Anterior cingulate cortex (tissue), 58 donors: ENCODE measurements at places on chromosomes 6 and 20.

DNA sequence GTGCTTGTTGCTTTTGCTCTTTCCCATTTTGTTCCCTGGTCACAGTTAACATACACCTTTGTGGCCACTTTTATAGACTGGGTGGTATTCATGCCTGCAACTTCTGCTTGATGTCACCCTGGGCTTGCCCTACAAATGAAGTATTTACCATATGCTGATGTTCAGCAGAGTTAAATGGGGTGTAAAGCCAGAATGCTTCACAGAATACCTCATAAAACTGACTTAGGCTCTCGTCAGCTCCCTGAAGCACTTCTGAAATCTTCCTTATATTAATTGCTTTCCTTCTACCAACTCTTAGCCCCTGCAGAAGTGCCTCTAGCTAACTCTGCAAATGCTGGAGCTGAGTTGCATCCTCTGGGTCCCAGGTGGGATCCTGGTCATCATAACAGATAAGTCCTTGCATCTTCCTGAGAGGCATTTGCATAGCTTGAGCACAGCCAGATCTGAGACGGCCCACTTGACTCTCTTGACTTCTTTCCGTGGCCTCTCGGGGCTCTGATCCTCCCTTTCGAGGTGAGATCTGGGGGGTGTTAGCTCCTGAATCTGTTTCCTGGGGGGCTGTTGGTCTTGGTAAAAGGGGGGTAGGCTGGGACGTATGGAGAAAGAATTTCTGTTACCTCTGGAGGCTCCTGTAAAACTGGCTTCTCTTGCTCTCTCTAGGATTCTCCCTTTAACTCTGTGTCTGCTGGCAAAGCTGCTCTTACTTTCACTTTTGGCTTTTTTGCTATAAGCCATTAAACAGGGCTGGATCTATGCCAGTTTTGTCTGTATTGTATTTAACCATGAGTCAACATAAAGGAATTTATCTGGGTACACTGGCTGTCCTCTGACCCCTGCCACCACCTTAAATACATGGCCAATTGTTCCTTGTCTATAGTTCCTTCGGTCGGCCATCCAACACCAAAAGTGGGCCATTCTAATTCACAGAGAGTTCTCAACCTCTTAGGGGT lies 223.0 kb upstream of the SYNCRIP start:
- no peak for DNase-seq

GRCh38 chr6:423055-423798 lies 31.7 kb downstream of the IRF4 start:
- DNase-seq = no peak

- DNase-seq = no peak
These were observed 48.9 kb downstream of the TMEM244 start for GRCh38 chr6:129812145-129812777.

GRCh38 chr6:166417285-166417691 lies 34.5 kb upstream of the MPC1 start:
- no peak for DNase-seq

DNA sequence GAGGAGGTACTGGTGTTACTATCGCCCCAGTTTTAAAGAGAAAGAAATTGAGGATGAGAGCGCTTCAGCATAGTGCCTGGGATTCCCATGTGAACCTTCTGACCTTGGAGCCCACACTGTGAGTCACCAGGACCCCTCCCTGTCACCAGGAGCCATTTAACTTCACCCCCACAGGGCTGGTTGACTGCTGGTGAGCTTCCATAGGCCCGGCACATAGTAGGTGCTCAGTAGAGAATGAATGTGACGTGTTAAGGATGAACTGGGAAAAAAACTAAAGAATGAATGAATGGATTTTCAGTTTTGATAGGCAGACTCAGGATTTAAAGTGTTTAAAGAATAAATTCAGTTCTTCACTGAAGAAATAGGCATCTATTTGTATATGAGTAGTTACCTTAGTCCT lies 53.3 kb upstream of the KIF25 start:
- DNase-seq = no peak

GRCh38 chr6:111858347-111858746 lies 14.9 kb downstream of the FYN start:
- no peak for DNase-seq

- DNase-seq = no peak
These were observed 23.9 kb upstream of the SMIM13 start for GRCh38 chr6:11069760-11070159.

GRCh38 chr6:160510199-160510598 lies 153.9 kb downstream of the LPA start:
- DNase-seq = no peak

- DNase-seq = no peak
These were observed 45.0 kb downstream of the CSE1L start for GRCh38 chr20:49091104-49091503.

DNA sequence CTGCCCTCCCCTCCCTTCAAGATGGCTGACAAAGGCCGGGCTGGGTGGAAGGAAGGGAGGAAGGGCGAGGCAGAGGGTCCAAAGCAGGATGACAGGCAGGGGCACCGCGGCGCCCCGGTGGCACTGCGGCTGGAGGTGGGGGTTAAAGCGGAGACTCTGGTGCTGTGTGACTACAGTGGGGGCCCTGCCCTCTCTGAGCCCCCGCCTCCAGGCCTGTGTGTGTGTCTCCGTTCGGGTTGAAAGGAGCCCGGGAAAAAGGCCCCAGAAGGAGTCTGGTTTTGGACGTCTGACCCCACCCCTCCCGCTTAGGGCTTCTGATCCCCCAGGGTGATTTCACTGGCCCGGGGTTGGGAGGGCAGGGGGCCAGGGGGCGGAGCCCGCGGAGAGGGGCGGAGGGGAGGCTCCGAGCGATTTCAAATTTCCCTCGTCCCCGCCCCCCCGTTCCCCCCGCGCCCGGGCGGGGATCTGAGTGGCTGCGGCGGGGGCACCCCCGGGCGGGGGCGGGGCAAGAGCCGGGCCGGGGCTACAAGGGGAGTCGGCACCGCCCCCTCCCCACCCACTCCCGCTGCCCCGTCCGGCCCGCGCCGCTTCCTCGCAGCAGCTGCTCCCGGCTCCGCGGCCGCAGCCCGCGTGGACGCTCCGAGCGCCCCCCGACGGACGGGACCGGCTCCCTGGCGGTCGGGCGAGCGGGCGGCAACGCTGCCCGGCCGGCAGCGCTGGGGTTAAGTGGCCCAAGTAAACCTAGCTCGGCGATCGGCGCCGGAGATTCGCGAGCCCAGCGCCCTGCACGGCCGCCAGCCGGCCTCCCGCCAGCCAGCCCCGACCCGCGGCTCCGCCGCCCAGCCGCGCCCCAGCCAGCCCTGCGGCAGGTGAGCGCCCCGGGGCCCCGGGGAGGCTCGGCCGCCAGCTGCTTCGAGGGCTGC lies at the start of gene DNMT3B:
Gene DNMT3B (plus strand): TSS at position 555 of the 923 bp plus-strand sequence. CDS start 17,939 bp downstream, outside the sequence.
- DNase-seq = peak; percentile 45

- no peak for DNase-seq
These were observed 103.5 kb upstream of the AKAP12 start for GRCh38 chr6:151136141-151136755.

- no peak for DNase-seq
These were observed 195.7 kb upstream of the SNX9 start for GRCh38 chr6:157627195-157627966.

DNA sequence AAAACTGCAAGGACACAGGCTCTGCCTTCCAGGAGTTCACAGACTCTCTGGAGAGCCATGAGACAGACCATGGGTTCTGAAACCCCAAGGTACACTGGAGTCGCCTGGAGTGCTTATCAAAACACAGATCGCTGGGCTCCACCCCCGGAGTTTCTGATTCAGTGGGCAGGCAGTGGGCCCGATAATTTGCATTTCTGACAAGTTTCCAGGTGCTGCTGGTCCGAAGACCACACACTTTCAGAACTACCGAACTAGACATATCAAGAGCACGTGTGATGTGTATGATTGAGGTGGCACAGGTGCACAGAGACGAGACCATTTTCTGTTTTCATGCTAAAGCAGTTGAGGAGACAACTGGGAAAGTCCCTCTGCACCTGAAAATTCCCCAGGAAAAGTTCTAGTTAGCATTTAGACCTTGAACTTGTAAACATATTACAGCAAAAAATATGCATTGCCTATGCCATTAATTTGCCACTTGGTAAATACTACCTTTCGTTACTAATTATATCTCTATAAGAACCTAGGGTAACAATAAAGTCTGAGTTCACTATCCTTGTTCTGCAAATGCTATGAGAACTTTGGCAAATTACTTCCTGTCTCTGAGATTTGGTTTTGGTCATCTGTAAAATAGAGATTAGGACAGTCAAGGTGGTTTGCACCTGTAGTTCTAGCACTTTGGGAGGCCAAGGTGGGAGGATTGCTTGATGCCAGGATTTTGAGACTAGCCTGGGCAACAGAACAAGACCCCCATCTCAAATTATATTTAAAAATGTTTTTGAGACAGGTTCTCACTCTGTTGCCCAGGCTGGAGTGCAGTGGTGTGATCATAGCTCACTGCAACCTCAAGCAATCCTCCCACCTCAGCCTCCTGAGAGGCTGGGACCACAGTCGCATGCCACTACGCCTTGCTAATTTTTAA lies 14.3 kb upstream of the PIM1 start:
- DNase-seq = no peak

DNA sequence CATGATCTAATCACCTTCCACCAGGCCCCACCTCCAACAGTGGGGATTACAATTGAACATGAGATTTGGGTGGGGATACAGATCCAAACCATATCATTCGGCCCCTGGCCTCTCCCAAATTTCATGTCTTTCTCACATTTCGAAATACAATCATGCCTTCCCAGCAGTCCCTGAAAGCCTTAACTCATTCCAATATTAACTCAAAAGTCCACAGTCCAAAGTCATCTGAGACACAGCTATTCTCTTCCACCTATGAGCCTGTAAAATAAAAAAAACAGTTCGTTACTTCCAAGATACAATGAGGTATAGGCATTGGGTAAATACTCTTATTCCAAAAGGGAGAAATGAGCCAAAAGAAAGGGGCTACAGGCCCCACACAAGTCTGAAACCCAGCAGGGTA lies 222.6 kb downstream of the SOD2 start:
- no peak for DNase-seq

DNA sequence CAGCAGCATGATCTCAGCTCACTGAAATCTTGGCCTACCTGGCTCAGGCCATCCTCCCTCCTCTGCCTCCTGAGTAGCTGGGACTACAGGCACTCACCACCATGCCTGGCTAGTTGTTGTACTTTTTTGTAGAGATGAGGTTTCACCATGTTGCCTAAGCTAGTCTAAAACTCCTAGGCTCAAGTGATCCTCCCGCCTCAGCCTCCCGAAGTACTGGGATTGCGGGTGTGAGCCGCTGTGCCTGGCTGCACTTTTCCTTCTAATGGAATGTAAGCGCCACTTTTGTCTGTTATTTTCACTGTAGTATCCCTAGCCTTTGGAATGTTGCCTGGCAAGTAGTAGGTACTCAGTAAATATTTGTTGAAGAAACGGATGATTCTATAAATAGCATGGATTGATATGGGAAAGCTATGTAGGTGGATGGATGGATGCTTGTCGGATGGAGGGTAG lies 10.4 kb upstream of the TRIB3 start:
- no peak for DNase-seq

DNA sequence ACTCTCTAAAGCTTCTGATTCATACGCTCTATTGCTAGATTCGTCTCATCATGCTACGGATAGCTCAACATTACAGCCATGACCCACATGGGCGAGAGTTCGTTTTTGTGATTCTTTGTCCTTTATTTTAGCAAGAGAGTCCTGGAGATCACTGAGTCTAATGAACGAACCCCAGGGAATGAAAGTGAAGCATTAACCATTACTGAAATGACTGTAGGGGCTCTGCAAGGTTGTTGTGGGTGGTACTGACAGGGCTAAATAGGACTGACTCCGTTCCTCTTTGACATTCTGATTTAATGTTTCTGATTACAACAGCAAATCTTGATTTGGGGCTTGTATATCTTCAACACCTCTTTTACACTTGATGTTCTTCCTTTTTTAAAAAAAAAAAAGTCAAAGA lies 13.7 kb upstream of the RTF2 start:
- DNase-seq = no peak

GRCh38 chr6:21846541-21847451 lies 253.2 kb downstream of the SOX4 start:
- no peak for DNase-seq

DNA sequence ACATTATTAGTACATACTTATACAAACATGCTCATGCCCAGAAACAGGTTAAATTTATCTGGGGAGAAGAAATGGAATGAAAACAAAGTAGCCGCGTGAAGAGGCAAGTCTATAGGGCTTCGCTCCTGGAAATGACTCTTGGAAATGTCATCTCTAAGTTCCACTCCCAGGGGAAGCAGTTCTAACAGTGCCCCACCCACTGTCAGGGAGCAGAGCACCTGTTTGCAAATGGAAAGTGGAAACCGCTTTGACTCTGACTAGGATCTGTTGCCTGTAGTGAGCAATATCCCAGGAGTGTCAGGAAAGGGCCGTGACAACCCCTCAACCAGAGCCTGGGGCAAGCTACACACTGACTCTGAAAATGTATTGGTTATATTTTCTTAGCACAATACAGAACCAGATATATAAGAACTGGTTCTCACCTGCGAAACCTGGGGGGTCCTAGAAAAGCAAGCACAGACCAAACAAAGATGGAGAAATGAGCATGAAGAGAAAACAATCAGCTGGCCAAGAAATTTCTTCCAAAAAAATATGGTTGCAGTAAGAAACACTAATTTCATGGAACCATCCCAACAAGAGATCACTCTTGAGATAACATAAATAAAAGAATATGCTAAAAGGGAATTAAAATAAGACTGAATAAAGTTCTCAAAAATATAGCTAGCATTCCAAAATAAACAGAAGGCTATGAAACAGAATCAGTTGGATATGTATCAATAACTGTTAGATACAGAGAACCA lies 47.5 kb upstream of the CRISP1 start:
- no peak for DNase-seq

DNA sequence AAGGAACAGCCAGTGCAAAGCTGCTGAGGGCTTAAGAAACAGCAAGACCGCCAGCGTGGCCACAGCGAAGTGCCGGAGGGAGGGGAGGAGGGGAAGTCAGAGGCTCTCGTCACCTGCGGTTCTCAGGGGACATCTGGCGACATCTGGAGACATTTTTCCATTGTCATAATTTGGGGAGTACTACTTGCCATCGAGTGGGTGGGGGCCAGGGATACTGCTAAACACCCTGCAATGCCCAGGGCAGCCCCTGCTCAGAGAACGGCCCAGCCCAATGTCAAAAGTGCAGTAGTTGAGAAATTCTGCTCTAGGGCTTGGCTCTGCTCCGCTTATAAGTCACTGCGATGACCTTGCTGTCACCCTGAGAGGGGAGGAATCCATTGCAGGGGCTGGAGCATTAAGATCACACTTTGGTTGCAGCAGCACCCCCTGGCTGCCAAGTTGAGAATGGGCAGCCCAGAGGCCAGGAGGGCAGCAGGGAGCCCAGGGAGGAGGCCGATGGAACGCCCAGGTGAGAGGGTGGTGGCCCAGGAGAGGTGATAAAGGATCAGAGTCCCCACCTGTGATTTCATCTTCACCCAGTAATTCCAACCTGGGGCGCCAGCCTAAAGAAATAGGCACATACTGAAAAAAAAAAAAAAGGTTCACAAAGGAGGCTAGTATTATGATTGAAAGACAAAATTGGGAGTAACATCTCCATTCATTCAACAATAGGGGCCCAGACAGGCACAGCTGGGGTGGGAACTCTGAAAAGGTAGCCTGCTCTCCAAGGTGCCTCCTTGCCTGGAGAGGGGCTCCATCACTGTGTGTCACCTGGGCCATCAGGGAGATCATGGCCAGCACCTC lies 218.2 kb downstream of the BMP7 start:
- no peak for DNase-seq
